Hepatocyte (in vitro differentiated cells): ENCODE measurements at places on chromosomes 6 and 20. TPM values are rescaled to one million over a fixed set of nuclear protein-coding genes. Genes with fewer than 3 reads are reported as not detected.
A peak's percentile ranks its signal among the peaks of the same experiment; 100 is the strongest.

The ACSS2 gene
- 59.5 and 91.9 TPM in 2 replicates for total RNA-seq

The BANF2 gene
- total RNA-seq: not detected in 2 replicates

The SCUBE3 gene
- total RNA-seq: 6.1 and 8.7 TPM in 2 replicates

The MLN gene
- total RNA-seq: 2.3 and 6.7 TPM in 2 replicates

The SPINT3 gene
- total RNA-seq: not detected in 2 replicates

DNA sequence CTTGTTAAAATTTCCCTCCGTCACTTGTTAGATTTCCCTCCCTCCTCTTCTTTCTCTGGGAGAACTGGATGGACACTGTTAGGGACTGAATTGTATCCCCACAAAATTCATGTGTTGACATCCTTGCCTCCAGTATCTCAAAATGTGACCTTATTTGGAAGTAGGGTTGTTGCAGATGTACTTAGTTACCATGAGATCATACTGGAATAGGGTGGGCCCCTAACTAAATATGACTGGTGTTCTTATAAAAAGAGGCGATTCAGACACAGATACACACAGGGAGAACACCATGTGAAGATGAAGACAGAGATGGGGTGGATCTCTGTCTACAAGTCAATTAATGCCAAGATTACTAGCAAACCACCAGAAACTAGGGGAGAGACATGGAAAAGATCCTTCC, 139.5 kb downstream of the ALDH8A1 start:
- no peaks in the 10 kb centered on the region for H3K36me3 ChIP-seq
- no peak for DNase-seq
- H3K4me3 ChIP-seq: no peak overlapping the region
- no peaks in the 10 kb centered on the region for H3K27me3 ChIP-seq

DNA sequence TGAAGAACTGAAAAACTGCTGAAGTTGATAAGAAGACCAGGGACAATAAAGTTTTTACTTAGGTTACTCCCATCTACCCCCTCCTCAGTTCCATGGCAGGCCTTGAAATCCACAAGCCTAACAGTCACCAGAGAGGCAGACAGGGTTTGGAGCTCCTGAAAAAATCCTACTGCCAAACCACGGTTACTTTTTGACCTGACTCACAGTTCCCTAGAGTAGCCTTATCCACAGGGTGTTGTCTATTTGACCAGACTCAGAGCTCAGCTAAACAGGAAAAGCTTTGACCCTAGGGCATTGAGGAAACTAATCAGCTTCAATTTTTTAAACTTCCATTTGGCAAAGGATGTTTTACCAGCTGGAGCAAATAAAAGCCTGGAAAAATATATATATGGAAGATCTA, 257.7 kb upstream of the NT5E start:
- no peak overlapping the region for H3K4me3 ChIP-seq
- H3K27me3 ChIP-seq: no peaks in the 10 kb centered on the region
- H3K27ac ChIP-seq: no peak overlapping the region
- H3K36me3 ChIP-seq: no peaks in the 10 kb centered on the region
- H3K4me1 ChIP-seq: no peaks in the 10 kb centered on the region
- DNase-seq: no peak

- no peak for DNase-seq
- H3K27ac ChIP-seq: no peak overlapping the region
- H3K4me1 ChIP-seq: no peaks in the 10 kb centered on the region
- no peaks in the 10 kb centered on the region for H3K36me3 ChIP-seq
- peaks cover 12% of the 10 kb centered on the region for H3K27me3 ChIP-seq
- no peak overlapping the region for H3K4me3 ChIP-seq
These were observed 108.9 kb downstream of the CDH4 start for GRCh38 chr20:61360940-61361339.

GRCh38 chr20:59074456-59074855, 31.9 kb upstream of the PRELID3B start:
- H3K4me3 ChIP-seq: no peak overlapping the region
- no peak overlapping the region for H3K27ac ChIP-seq
- DNase-seq: no peak
- no peaks in the 10 kb centered on the region for H3K4me1 ChIP-seq

DNA sequence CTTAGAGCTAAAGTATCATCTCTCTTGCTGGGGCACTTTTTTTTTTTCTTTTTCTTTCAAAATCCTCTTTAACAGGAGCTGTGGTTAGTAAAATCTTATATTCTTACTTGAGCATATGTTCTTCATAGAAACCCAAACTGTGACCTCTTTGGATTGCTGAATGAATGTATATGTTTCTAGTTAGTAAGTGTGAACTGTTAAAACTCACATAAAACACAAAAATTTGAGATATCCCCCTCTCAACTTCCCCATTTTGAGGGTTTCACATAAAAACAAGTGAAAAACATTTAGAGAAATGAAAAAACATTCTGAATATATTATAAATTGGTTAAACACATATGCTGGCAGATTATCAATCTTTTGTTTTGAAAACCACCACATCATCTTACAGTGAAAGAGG, 78.1 kb downstream of the INSM1 start:
- H3K27me3 ChIP-seq: no peaks in the 10 kb centered on the region
- H3K27ac ChIP-seq: no peak overlapping the region
- no peak overlapping the region for H3K4me3 ChIP-seq
- H3K4me1 ChIP-seq: no peaks in the 10 kb centered on the region
- no peaks in the 10 kb centered on the region for H3K36me3 ChIP-seq

- H3K4me1 ChIP-seq: peaks cover 33% of the 10 kb centered on the region
- no peak overlapping the region for H3K4me3 ChIP-seq
- H3K27me3 ChIP-seq: no peaks in the 10 kb centered on the region
- H3K36me3 ChIP-seq: no peaks in the 10 kb centered on the region
- no peak overlapping the region for H3K27ac ChIP-seq
These were observed 30.5 kb upstream of the SCUBE3 start for GRCh38 chr6:35183281-35183680.

GRCh38 chr6:161111261-161111660, 119.7 kb downstream of the MAP3K4 start:
- no peak overlapping the region for H3K4me3 ChIP-seq
- H3K27ac ChIP-seq: no peak overlapping the region
- H3K4me1 ChIP-seq: no peaks in the 10 kb centered on the region
- no peaks in the 10 kb centered on the region for H3K36me3 ChIP-seq

DNA sequence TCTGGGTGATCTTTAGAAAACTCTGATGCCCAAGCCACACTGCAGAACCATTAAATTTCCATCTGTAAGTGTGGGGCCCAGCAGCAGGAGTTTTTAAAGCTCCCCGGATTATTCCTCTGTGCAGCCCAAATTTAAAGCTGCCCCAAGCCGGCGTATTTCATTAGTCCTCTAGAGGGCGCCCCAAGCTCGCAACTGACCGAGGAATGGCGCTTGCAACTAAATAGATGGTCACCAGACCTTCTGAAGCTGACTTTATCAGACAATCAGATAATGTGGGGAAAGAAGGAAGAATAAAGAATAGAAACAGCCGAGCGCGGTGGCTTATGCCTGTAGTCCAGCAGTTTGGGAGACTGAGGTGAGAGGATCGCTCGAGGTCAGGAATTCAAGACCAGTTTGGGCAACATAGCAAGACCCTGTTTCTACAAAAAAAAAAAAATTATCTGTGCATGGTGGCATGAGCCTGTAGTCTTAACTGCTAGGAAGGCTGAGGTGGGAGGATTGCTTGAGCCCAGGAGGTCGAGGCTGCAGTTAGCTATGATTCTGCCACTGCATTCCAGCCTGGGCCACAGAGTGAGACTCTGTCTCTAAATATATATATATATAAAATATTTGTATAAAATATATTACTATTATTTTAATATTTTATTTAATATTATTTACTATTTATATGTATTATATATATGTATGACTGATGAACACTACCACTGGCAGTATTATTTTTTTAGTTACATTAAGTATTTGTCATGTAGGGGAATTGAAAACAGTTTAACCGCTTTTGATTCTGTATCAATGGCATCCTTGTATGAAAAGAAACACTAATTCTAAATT, 56.0 kb downstream of the OTOR start:
- DNase-seq: peak; percentile 81
- no peak overlapping the region for H3K27ac ChIP-seq
- peaks cover 20% of the 10 kb centered on the region for H3K27me3 ChIP-seq
- H3K4me1 ChIP-seq: no peaks in the 10 kb centered on the region
- H3K4me3 ChIP-seq: no peak overlapping the region

DNA sequence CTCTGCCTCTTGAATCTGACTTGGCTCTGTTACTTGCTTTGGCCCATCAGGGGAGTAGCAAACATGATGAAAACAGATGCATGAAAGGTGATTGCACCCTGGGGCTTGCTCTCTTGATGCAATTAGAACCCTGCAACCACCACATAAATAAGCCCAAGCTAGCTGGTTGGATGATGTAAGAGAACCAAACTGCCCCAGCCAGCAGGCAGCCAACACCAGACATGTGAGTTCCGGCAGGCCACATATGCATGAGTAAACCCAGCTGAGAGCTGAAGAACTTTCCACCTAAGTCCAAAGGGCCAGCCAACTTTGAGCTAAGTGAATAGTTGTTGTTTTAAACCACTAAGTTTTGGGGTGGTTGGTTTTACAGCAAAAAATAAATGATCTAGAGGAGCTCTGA, 268.4 kb downstream of the FARS2 start:
- no peaks in the 10 kb centered on the region for H3K4me1 ChIP-seq
- no peaks in the 10 kb centered on the region for H3K27me3 ChIP-seq
- DNase-seq: no peak
- no peak overlapping the region for H3K4me3 ChIP-seq
- H3K36me3 ChIP-seq: no peaks in the 10 kb centered on the region

DNA sequence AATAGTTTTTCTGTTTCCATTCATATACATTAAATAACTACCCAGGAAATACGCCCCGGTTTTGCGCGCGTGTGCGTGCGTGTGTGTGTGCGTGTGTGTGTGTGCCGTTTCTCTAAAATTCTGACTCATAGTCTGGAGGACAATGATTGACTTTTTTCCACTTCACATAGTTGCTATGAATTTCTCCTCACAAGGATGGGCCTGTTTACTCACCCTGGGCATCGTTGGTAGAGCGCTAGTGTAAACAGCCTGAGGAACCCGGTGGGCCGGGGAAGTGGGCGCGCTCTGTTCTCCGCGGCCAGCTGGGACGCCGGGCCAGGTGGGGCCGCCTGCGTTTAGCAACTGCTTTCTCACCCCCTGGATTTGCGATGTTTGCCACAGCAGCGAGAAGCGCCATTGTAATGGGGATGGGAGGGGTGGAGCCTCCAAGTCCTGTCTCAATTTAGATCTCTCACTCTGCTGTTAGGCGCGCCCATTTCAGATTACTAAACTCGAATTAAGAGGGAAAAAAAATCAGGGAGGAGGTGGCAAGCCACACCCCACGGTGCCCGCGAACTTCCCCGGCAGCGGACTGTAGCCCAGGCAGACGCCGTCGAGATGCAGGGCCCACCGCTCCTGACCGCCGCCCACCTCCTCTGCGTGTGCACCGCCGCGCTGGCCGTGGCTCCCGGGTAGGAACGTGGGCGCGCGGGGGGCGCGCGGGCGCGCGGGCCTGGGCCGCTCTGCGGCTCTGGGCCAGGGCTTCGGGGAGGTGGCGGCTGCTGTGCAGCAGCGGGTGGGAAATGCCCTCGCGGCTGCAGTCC, at the start of gene CD109:
TSS of gene CD109 (plus strand) at position 585 of the 803 bp plus-strand sequence. CDS start at position 598, 13 bp downstream.
- no peaks in the 10 kb centered on the region for H3K36me3 ChIP-seq
- DNase-seq: peak; percentile 64
- peak within 1 kb of the TSS; percentile 59 for H3K4me3 ChIP-seq
- no peaks in the 10 kb centered on the region for H3K4me1 ChIP-seq
- peak within 1 kb of the TSS; percentile 54 for H3K27ac ChIP-seq

DNA sequence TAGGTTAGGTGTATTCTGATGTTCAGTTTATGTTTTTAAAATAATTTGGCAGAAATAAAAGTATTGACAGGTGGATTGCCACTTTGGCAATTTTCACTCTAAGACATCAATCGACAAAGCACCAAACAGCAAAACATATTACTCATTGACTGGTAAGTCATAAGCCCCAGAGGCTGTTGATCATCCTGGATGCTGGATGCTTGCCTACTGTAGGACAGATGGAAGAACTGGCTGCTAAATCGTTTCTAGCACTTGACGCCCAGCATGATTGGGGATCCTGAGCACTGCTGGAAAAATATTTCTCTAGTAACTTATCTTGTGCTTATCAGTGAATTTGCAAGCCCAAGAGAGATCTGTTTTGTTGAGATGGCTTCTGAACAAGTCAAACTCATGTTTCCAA, 1001.9 kb upstream of the FLRT3 start:
- DNase-seq: no peak
- no peaks in the 10 kb centered on the region for H3K36me3 ChIP-seq

- no peak for DNase-seq
- H3K27me3 ChIP-seq: no peaks in the 10 kb centered on the region
- H3K4me3 ChIP-seq: no peak overlapping the region
- no peak overlapping the region for H3K27ac ChIP-seq
- no peaks in the 10 kb centered on the region for H3K36me3 ChIP-seq
These were observed 35.2 kb upstream of the BCLAF1 start for GRCh38 chr6:136324686-136325380.

- no peaks in the 10 kb centered on the region for H3K4me1 ChIP-seq
- H3K27ac ChIP-seq: no peak overlapping the region
- DNase-seq: no peak
- no peaks in the 10 kb centered on the region for H3K27me3 ChIP-seq
- no peaks in the 10 kb centered on the region for H3K36me3 ChIP-seq
These were observed 211.2 kb downstream of the LAMA2 start for GRCh38 chr6:129094147-129094546.

DNA sequence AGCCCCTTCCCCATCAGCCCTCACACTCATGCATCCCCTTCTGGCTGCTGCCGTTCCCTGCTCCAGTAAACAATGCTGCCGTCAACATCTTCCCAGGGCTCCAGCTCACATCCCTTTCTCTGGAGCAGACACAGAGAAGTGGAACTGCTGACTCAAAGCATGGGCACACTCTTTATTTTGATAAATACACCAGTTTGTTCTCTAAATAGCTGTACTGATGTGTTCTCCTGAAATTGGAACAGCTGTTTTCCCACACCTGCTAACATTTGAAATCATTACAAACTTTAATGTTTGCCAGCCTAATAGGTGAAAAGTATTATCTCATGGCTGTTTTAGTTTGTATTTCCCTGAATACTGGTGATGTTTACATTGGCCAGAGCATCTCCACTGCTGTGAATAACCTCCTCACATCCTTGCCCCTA, 102.1 kb upstream of the NXT1 start:
- H3K4me1 ChIP-seq: no peaks in the 10 kb centered on the region
- no peaks in the 10 kb centered on the region for H3K36me3 ChIP-seq
- H3K4me3 ChIP-seq: no peak overlapping the region

DNA sequence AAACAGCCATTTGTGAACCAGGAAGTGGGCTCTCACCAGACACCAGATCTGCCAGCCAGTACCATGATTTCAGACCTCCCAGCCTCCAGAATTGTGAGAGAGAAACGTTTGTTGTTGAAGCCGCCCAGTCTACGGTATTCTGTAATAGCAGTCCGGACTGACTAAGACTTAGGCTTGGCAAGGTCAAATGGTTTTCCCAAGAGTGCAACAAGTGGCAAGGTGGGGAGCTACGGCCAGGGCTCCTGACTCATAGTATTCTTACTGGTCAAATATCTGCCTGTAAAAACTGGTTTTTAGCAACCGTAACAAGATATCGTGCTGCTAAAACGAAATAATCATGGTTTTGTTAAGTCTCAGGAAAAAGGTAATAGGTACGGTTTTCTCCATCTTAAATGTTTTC, 37.8 kb downstream of the MCUR1 start:
- no peaks in the 10 kb centered on the region for H3K4me1 ChIP-seq
- H3K36me3 ChIP-seq: no peaks in the 10 kb centered on the region
- H3K27ac ChIP-seq: no peak overlapping the region
- no peak for DNase-seq
- H3K4me3 ChIP-seq: no peak overlapping the region
